ENCODE measurements at places on chromosomes 2 and 18.
A peak's percentile ranks its signal among the peaks of the same experiment; 100 is the strongest.

DNA sequence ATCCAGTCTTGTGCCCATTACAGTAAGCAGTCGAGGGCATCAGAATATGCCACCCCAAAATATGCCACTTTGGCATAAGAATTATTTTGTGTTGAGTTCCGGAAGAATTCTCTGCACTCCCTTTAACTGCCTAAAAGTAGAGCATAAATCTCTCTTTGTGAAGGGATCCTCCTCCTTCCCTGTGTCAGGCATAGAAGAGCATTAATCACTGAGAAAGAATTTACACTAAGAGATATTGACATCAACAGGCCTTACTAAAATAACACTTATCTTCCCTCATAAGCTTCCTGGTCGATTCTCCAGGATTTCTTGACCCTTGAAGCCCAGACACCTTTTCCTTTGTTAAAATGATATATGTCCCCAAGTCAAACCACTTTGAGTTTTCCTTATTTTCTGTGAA, 27.6 kb upstream of the KYNU start:
- no peaks in the 10 kb centered on the region for H3K27me3 ChIP-seq
- no peaks in the 10 kb centered on the region for H3K36me3 ChIP-seq
- no peak overlapping the region for H3K4me3 ChIP-seq
- no peaks in the 10 kb centered on the region for H3K4me1 ChIP-seq
- no peak for DNase-seq

DNA sequence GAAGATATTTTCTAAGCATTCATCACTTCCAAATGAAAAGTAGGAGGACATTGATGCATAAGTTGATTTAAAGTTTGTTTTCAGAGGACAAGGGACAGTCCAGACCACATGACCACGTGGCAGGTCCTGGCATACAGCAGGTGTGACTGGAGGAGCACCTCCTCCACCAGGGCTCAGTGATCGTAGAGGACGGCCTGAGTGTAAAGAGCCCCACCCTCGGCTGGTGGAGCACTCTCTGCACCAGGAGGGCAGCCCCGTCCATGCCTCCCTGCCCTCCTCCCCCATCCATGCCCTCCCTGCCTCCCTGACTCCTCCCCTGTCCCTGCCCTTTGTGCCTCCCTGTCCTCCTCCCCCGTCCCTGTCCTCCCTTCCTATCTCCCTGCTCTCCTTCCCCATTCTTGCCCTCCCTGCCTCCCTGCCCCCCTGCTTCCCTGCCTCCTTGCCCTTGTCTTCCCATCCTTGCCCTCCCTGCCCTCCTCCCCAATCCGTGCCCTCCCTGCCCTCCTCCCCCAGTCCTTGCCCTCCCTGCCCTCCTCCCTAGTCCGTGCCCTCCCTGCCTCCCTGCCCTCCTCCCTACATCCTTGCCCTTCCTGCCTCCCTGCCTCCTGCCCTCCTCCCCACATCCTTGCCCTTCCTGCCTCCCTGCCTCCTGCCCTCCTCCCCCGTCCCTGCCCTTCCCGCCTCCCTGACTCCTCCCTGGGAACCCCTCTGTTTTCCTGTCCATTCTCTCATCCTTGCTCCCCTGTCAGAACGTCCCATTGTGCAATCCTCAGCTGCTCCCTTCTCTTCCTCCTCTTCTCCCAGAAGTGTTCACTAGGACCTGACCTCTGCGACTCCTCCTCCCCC, 47.9 kb downstream of the ANKMY1 start:
- no peak for DNase-seq
- H3K4me3 ChIP-seq, result no peak overlapping the region
- peaks cover 14% of the 10 kb centered on the region for H3K36me3 ChIP-seq
- H3K27ac ChIP-seq, result no peak overlapping the region
- H3K27me3 ChIP-seq, result no peaks in the 10 kb centered on the region
- H3K4me1 ChIP-seq, result peaks cover 8% of the 10 kb centered on the region

GRCh38 chr18:52001106-52001505, 338.9 kb upstream of the DCC start:
- H3K27ac ChIP-seq, result no peak overlapping the region
- H3K4me1 ChIP-seq, result no peaks in the 10 kb centered on the region
- H3K36me3 ChIP-seq, result no peaks in the 10 kb centered on the region
- no peak for DNase-seq
- no peaks in the 10 kb centered on the region for H3K27me3 ChIP-seq

DNA sequence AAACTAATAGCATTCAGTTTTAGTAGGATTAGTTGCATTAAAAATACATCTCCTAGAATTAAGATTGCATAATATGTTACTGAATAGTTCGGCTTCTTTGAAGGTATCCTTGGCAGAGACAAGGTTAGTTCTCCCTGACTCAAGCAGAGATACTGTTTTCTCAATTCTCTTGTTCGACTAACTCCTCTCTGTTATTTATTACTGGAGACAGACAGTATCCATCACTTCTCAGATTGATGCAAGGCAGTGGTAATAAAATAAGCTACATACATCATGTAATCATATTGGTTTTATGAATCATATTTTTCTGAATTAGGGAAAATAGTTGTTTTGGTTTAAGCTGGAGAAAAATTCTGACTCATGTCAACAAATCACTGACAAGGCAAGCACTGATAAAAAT, 134.8 kb downstream of the SLC8A1 start:
- no peak for DNase-seq
- no peaks in the 10 kb centered on the region for H3K36me3 ChIP-seq
- H3K4me3 ChIP-seq, result no peak overlapping the region
- H3K27ac ChIP-seq, result no peak overlapping the region

DNA sequence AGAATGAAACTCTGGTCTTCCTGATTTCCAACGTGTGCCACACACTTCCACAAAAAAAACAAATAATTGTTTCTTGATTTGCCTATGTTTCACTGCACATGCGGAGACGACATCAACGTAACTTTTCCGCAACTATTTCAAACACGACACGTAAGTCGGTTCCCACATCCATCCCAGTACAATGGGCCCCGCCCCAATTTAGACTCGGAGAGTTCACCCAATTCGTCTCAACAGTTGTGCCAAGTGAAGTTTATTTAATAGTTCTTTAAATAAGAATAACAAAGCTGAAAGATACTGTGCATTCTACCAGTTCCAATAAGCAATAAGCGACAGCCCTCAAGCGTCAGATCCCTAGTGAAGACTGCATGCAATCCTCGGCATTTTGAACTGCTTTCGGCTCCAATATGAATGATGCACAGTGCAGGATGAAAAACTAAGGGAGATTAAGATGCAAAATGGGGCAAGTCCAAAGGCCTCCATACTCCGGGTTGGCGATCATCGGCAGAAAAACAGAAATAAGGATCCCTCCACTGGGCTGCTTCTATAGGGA, 664 bp downstream of the CCT4 start:
- no peaks in the 10 kb centered on the region for H3K27me3 ChIP-seq
- no peak for DNase-seq
- H3K4me1 ChIP-seq, result peaks cover 10% of the 10 kb centered on the region
- H3K36me3 ChIP-seq, result peaks cover 21% of the 10 kb centered on the region

DNA sequence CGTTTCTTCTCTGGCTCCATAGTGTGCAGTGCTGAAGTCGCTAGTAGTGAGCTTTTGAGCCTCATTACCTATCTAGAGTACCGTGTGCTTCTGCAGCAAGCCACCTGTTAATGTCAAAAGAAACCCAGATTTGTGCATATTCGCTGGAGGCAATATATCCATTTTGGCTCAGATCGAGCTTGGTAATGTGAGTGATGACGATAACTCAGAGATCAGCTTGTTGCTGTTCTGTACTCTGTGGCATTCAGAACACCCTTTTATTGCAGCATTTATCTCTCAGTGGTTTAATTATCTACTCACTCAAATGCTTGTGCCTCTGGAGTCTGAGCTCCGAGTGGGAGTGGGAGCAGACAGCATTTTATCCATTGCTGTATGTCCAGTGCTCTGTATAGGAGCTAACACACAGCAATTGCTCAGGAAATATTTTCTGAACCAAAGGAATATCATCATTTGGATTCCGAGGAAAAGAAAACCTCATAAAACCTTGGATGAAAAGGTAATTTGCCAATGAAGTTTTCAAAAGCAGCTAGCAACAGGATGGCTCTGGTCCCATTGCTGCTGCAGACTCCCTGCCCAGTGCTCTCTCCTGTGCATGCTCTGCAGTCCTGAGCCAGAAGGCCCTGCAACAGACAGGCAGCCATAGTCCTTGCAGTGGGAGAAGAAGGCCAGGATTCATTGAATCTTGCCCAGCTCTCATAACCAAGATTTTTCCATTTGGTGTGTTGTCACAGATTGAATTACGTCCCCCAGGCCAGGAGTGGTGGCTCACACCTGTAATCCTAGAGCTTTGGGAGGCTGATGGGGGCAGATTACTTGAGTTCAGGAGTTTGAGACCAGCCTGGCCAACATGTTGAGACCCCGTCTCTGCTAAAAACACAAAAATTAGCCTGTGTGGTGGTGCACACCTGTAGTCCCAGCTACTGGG, 183.8 kb downstream of the MYCN start:
- no peaks in the 10 kb centered on the region for H3K36me3 ChIP-seq
- no peaks in the 10 kb centered on the region for H3K4me1 ChIP-seq
- no peak overlapping the region for H3K4me3 ChIP-seq
- DNase-seq, result no peak

DNA sequence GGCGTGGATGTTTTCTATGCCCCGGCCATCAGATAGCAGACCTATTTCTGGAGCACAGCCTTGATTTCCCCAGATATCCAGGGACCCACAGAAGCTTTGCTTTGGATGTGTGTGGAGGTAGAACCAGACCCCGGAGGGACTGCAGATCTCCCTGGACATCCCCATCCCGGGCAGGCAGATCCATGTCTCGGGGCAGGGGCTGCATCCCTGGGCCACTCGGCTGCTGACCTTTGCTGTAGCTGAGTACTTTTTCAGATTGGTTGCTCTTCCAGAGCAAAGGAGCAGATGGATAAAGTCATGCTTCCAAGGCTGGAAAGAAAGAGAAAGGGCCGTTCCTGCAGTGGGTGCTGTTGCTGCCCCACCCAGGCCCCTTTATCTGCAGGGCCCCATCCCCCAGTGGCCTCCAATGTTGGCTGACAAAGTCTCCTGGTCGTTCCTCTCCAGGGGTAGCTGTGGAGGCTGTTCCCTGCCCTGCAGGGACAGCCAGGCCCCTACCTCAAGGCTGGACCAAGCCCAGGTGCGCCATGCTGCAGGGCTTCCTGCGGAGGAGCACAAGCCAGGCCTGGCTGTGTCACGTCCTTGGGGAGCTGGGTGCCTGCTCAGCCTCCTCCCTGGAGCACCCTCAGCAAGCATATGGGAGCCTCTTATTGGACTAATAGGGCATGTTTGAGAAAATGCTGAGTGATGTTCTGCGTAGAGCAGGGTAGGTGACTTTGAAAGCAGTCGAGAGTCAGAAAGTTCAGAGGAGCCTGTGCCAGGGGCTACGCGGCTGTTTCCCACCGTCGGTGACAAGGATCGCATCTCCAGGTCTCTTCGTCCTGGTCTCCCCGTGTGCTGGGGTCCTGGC, 68.4 kb downstream of the TPO start:
- H3K27me3 ChIP-seq, result no peaks in the 10 kb centered on the region
- no peak overlapping the region for H3K27ac ChIP-seq
- no peak for DNase-seq

- no peak for DNase-seq
- no peaks in the 10 kb centered on the region for H3K36me3 ChIP-seq
- H3K4me1 ChIP-seq, result no peaks in the 10 kb centered on the region
- H3K27me3 ChIP-seq, result no peaks in the 10 kb centered on the region
- H3K4me3 ChIP-seq, result no peak overlapping the region
Observed at GRCh38 chr18:58789876-58790240, 74.8 kb upstream of the ZNF532 start.

DNA sequence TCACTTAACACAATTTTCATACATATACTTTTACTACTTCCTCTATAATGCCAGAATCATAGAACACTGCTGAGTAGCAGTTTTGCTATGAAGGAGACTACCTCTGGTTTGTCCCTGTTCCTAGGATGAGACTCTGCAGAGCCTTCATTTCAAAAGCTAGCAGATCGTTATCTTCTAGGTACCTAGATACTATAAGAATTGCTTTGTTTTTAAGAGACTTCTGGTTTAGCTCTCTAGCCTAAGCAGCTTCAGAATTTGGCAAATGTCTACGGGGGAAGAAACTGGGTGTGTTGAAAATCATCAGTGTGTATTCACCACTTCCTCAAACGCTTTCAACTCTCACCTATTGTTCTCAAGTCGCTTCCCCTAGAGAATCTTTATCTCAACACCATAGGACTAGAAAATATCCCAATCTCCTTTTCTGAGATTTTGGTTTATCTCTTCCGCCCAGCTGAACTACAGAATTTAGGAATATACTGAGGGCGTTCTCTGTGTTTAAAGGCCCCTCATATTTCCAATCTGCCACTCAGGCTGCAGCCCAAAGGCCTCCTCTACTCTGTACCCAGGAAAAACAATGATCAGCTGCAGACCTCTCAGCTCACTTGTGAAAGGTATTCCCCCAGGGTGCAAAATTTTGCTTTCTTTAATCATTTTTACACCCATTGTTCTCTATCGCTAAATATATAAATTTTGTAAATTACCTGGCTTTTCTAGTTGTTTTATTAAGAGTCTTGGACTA, 28.7 kb downstream of the SMAD2 start:
- H3K4me1 ChIP-seq, result peaks cover 3% of the 10 kb centered on the region
- H3K4me3 ChIP-seq, result peak overlapping the region; percentile 3

DNA sequence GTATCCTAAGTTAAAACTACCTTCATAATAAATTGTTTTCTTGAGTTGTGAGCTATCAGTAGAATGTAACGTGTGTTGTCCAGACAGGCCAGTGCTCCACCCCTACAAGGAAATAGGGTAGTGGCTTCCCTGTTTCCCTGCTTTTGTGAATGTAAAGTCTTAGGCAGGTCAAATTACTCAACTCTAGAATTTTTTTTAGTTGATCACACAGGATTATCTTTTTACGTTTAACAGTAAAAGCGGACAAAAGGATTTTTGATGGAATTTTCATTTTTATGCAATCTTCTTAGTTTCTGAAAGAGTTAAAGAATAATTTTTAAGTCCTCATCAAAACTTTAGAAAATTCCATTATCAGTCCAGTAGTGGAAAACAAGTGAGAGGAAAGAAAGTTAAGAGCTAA, 38.2 kb downstream of the GPD2 start:
- H3K27me3 ChIP-seq, result no peaks in the 10 kb centered on the region
- no peak for DNase-seq
- H3K36me3 ChIP-seq, result no peaks in the 10 kb centered on the region

GRCh38 chr2:159457589-159457988, 158.8 kb downstream of the BAZ2B start:
- peaks cover 5% of the 10 kb centered on the region for H3K4me1 ChIP-seq
- DNase-seq, result no peak
- no peaks in the 10 kb centered on the region for H3K36me3 ChIP-seq
- no peak overlapping the region for H3K27ac ChIP-seq
- H3K27me3 ChIP-seq, result no peaks in the 10 kb centered on the region
- no peak overlapping the region for H3K4me3 ChIP-seq

- no peak overlapping the region for H3K4me3 ChIP-seq
- H3K4me1 ChIP-seq, result peaks cover 25% of the 10 kb centered on the region
- no peaks in the 10 kb centered on the region for H3K27me3 ChIP-seq
- no peak overlapping the region for H3K27ac ChIP-seq
- DNase-seq, result no peak
- H3K36me3 ChIP-seq, result no peaks in the 10 kb centered on the region
Observed at GRCh38 chr2:70477441-70477844, 76.2 kb downstream of the TGFA start.

Measured in effector memory CD4-positive, alpha-beta T cell (primary cell).